ENCODE measurements at places on chromosomes 11 and 22. TPM values are rescaled to one million over a fixed set of nuclear protein-coding genes. Genes with fewer than 3 reads are reported as not detected.

The DTX4 gene
- 41.4 TPM for polyA plus RNA-seq

The KRTAP5-9 gene
- not detected for polyA plus RNA-seq

The TNNI2 gene
- polyA plus RNA-seq: 2.5 TPM

The ZP1 gene
- 0.79 TPM for polyA plus RNA-seq

The FREY1 gene
- 0.10 TPM for polyA plus RNA-seq

The CNTN5 gene
- polyA plus RNA-seq: not detected

The BTBD18 gene
- polyA plus RNA-seq: not detected

The OR10A5 gene
- polyA plus RNA-seq: not detected

The RHOG gene
- 30.4 TPM for polyA plus RNA-seq

The C2CD2L gene
- 6.7 TPM for polyA plus RNA-seq

The LARGE2 gene
- not detected for polyA plus RNA-seq

The PSMC3 gene
- polyA plus RNA-seq: 76.2 TPM

The GTSE1 gene
- polyA plus RNA-seq: 0.34 TPM

The TSGA10IP gene
- not detected for polyA plus RNA-seq

The CCDC188 gene
- 3.0 TPM for polyA plus RNA-seq

The VPREB1 gene
- polyA plus RNA-seq: 0.09 TPM

The PAMR1 gene
- 8.3 TPM for polyA plus RNA-seq

The RAG1 gene
- 0.56 TPM for polyA plus RNA-seq

The WT1 gene
- polyA plus RNA-seq: 0.28 TPM

Data from adipose tissue (tissue), 3 donors.